CD4-positive, alpha-beta T cell treated with Interferon alpha-2 for 1 hour (primary cell): ENCODE measurements at places on chromosomes 11 and 22.

- DNase-seq = no peak
Observed at GRCh38 chr11:58503361-58503856, 4.5 kb downstream of the OR5B21 start.

GRCh38 chr11:115705200-115705599, 201.0 kb upstream of the CADM1 start:
- DNase-seq = no peak

DNA sequence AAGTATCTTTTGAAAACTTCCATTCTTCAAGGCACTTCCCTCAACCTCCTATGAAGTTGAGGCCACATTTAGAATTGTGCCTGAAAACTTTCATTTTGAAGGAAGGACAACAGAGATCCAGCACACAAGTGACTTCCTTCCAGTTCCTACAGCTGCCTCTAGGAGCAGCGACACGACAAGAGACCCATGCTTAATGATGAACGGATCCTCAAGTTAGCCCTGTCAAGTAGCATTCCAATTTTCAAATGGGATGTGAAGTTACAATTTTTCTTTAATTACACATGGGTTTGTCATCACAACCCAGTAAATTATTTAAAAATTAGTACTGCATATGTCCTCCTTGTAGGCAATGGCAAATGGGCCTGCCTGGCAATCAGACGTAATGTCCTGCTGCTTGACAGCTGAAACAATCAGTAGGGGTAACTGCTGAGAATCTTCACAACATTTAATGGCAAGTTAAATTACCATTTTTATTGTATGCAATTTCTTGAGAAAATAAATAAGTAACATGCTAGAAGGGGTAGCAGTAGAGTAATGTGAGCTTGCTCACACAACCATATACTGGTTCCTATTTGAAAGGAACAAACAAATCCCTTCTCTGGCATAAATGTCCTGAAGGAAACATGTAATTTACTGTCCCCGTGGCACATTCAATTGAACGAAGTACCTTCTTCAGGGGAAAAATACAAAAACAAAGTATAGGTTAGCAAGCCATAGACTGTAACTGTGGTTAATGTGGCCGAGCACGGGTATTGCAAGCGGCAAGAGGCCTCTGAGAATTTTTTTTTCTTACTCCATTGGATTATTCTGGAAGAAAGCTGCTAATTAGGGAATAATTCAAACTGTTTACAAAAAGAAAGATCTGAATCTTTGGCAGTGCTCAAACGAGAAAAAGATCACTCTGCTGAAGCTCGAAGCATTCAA, 288.3 kb downstream of the CADM1 start:
- no peak for DNase-seq

DNA sequence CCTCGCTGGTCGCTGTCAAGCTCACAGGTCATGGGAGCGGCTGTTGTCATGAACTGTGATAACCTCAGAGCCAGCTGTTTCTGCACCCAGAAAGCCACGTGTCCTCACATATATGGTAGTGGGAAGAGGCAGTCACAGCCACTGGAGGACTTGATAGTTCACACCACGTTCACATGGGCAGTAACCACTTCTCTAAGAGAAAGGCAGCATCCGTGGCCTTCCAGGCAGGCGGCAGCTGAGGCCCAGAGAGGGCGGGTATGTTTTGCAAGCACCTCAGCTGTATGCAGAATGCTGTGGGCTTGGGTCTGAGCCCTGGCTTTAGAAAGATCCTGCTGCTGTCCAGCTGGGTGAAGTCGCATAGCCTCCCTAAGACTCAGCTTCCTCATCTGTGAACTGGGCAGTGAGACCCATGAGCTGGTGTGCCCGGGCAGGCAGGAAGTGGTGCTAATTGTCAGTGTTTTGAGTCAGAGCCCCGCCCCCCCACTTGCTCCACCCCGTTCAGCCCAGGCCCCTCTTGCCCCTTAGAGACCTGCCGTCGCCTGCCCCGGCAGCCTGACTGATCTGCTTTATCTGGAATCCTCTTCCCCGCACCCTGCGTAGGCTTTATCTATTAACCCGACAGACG, 13.3 kb downstream of the TTC38 start:
- DNase-seq = peak; percentile 71

GRCh38 chr11:96324912-96325311, 18.1 kb downstream of the MAML2 start:
- no peak for DNase-seq
